ENCODE measurements at places on chromosomes 12 and 14.

- DNase-seq: no peak
Measured at GRCh38 chr12:30797689-30798088, 42.9 kb upstream of the CAPRIN2 start.

GRCh38 chr12:22215467-22216253 lies 118.8 kb downstream of the ST8SIA1 start:
- no peak for DNase-seq

- no peak for DNase-seq
Measured at GRCh38 chr14:60639674-60640073, 9.6 kb downstream of the SIX1 start.

DNA sequence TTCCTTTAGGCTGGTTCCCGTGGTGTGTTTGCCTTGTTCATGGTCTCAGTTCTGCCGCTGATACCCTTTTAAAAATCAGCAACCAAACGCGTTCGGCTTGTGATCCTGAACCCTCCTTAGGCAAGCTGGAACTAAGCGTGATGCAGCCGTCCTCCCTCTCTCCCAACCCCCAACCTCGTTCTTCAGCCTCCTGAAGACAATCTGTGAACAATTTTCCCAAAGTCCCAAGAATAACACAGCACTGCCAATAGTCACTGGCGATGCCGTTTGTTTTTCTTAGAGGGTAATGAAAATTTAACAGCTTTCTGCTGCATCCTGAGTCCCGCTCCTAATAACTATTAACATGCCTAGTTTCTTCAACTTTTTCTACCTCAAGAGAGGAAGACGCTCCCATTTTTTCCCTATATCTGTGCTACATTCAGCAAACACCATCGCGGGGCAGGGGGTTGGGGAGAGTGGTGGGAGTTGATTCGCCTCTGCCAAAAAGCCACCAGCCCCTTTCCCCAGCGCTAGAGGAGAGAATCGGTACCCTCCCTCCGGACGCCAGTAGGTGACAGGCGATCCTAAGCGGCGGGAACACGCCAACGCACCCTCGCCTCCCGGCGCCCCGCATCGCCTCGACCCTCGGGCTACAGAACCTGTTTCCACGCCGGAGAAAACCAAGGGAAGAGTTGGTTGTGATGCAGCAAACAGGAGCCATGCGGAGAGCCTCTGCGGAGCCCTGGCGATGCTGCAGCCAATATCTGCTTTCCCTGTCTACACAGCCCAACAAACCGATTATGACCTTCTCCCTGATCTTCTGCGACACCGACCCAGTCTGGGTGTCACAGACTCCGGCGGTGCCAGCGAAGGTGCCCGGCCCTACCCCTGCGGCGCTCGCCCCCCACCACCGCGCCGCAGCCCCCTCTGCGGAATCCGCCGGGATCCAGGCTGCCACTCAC lies 752 bp downstream of the PRICKLE1 start:
- DNase-seq: peak; percentile 55

GRCh38 chr12:58424735-58425392 lies 483.5 kb downstream of the ATP23 start:
- DNase-seq: no peak

- no peak for DNase-seq
Measured at GRCh38 chr14:28152453-28153044, 614.0 kb upstream of the FOXG1 start.

GRCh38 chr12:124841558-124841945 lies 22.1 kb downstream of the SCARB1 start:
- DNase-seq: no peak

DNA sequence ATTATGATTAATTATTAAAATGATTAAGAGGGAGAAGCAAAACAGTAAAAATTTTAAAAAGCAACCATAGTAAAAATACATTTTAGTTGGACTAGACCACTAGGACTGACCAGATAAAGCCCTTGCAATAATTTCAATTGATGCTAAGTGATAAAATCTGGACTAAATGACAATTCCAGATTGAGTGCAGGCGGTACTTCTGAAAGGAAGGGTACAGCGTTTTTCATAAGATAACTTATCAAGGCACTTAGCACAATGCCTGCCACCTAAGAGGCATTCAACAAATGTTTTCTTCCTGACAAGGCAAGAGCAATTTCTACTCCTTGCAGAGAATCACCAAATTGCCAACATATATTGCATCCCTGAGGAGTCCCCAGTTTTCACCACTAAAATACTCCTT lies 37.7 kb upstream of the OAS1 start:
- DNase-seq: no peak

GRCh38 chr12:67413577-67413976 lies 144.4 kb downstream of the CAND1 start:
- no peak for DNase-seq

GRCh38 chr12:67740711-67741110 lies 92.2 kb downstream of the DYRK2 start:
- DNase-seq: no peak

- no peak for DNase-seq
Measured at GRCh38 chr14:31484754-31485153, 3.1 kb downstream of the GPR33 start.

- no peak for DNase-seq
Measured at GRCh38 chr12:70292017-70292776, 49.0 kb downstream of the CNOT2 start.

GRCh38 chr14:72513965-72514659 lies 379.8 kb downstream of the DPF3 start:
- no peak for DNase-seq

GRCh38 chr14:105495101-105495989 lies 4.3 kb downstream of the TEDC1 start:
- DNase-seq: no peak

GRCh38 chr12:113221997-113222729 lies 899 bp downstream of the TPCN1 start:
- DNase-seq: no peak

GRCh38 chr12:56198836-56199235 lies 9.6 kb upstream of the SMARCC2 start:
- no peak for DNase-seq

- DNase-seq: no peak
Measured at GRCh38 chr12:6337958-6338433, 3.9 kb downstream of the TNFRSF1A start.

- DNase-seq: no peak
Measured at GRCh38 chr12:74365178-74365964, 172.3 kb upstream of the ATXN7L3B start.

DNA sequence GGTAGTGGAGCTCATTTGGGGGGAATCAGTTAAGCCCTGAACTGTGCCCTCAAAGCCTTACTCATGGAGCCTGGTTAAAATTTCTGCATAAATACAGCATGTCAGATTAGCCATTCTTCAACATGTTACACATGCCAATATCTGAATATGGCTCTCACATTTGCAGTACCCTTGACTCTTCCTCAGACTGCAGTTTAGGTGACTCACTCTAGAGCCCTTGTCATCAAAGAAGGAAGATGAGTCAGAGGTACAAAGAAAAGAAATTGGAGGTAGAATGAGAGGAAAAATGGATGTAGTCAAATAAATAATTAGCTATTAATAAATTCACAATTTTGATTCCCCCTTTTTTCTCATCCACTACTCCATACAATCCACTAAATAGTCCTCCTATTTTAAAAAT lies 23.6 kb upstream of the OR4K2 start:
- DNase-seq: no peak

- no peak for DNase-seq
Measured at GRCh38 chr14:52365071-52365470, 51.0 kb downstream of the PTGER2 start.

DNA sequence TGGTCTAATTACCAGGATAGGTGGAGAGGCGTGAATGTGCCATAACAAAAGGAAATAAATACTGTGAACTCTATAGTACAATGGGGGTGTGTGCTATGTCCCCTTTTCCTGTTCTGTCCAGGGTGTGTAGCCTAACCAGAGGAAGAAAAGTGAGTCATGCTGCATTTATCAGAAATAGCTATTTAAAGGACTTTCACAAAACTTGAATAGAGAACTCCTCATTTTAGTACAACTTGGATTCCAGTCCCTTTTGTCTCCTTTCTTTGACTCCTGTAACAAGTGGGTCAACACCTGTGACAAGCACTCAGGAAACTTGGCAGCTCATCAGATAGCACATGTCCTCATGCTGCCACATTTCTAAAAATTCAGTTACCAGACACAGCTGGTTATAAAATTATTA lies 123.4 kb downstream of the CCDC91 start:
- DNase-seq: no peak

DNA sequence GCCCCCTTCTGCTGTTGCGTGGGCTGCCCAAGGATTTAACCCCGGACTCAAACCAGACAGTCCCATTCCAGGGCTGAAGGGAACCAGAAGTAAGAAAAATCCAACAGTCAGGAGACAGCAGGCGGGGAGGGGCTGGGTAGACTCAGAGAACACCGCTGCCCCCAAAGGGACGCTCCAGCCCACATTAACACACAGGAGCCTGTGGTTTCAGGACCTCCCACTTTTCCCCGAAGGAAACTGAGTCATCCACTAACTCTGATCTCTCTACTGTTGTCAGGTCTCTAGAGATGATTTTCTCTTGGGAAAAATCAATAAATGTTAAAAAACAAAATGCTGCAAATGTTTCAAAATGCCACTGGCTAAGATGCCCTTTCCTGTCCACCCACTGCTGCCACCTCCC lies 41.6 kb downstream of the FBXO21 start:
- DNase-seq: no peak

DNA sequence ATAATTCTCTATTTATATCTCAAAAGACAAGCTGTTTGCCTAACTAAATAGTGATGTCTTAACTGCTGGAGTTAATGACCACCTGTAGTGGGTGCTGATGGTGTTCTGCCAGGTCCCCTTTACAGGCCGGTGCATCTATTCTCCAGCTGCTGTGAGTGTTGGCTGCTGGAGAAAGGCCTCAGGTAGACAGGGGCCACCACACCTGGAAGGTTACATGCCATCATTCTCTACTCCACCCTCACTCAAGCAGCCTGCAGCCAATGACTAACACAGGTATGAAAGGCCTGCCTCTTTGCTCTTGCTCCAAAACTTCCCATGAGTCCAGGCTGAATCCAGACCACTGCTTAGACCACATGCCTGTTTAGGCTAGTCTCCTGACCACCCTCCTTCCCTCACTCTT lies 73.9 kb downstream of the RPS6KA5 start:
- DNase-seq: no peak

- DNase-seq: no peak
Measured at GRCh38 chr14:44780989-44781388, 180.8 kb downstream of the KLHL28 start.

DNA sequence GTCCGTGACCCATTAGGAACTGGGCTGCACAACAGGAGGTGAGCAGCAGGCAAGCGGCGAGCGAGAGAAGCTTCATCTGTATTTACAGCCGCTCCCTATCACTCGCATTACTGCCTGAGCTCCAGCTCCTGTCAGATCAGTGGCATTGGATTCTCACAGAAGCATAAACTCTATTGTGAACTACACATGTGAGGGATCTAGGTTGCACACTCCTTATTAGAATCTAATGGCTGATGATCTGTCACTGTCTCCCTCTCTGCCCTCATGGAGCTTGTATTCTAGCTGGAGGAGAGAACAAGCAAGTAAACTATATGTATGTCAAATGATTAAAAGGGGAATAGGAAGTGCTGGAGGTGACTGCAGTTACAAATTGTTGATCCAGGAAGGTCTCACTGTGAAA lies 479.1 kb downstream of the EGLN3 start:
- no peak for DNase-seq

- no peak for DNase-seq
Measured at GRCh38 chr12:2652011-2652400, 142.8 kb upstream of the FKBP4 start.

GRCh38 chr14:103499709-103500108 lies 22.9 kb downstream of the CKB start:
- DNase-seq: no peak

DNA sequence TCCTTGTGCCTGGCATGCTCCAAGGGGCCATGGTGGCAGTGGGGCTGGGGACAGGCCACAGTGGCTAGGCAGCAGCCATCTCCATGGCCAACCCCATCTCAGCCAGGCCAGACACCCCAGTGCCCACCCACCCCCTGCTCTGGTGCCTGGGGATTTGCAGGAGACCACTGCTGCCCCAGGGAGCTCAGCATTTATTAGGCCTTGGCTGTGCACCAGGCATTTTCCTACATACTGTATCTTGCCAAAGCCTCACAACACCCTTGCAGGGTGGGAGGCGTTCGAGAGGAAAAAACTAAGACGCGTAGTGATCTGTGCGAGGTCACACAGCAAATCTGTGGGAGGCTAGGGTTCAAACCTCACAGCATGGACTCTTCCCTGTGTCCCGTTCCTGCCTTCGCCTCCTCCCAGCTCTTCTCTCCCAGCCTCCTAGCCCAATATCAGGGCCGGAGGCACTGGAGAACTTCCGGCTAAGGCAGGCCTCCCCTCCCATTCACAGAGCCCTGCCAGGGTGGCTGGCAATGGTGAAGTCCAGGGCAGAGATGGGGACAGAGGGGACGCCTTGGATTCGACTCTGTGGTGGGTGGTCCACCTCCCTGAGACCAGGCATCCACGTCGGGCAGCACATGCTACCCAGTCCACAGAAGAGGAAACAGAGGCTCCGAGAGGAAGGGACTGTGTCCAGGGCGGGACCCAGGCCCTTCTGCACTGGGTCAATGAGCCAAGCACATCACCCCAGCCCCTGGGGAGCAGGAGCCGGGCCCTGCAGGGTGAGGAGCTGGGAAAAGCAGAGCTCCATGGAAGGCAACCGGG lies 57.4 kb downstream of the FAM222A start:
- DNase-seq: peak; percentile 49

DNA sequence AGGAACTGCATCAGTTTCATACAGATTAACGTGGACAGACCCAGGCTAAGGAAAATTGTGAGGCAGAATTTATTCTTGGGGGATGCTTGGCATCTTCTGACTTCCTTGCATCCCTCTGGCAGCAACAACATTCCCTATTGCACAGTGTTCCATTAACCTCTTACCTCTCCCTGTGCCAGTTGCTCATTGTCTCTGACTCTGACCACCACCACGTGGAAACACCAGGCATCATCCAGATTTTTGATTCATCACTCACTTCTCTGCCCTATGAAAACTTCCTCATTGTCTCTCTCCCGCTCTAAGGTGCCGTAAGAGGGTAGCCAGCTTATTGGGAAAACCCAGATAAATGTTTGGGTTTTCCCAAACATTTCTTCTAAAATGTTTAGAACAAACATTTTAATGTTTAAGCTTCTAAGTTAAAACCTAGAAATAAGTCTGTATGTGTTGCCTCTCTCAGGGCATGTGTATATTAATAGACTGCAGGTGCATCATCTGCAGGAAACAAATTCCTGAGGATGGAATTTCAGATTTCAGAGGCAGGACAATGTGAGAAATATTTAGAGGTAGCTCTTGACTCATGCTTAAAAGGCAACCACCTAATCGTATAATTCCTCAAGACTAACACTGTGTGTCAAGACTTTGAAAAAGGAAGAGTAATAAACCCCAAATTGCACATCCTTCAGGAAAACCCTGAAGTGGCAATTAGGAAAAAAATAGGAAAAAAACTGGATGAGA lies 64.5 kb upstream of the SLC35F4 start:
- no peak for DNase-seq

- no peak for DNase-seq
Measured at GRCh38 chr12:66008985-66009384, 121.6 kb downstream of the LLPH start.

DNA sequence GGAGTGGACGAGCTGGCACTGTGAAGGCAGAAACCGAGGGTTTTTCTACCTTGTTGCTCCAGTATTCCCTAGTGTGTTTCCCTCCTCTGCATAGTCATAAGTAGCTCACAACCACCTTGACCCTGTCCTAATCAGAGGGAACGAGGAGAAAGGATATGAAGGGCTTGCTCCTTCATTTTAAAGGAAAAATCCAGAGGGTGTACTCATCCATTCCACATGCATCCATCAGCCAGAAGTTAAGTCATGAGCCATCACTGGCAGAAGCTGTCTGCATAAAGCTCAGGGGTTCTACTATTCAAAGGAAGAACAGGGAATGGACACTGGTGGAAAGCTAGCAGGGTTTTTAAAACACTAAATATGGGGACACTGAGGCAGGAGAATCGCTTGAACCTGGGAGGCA lies 84.3 kb upstream of the FOXN3 start:
- DNase-seq: no peak
